Spleen (tissue), 13 donors: ENCODE measurements at places on chromosomes 12 and 14. TPM values are rescaled to one million over a fixed set of nuclear protein-coding genes. Genes with fewer than 3 reads are reported as not detected.

Gene NOS1
- 0.03 TPM for polyA plus RNA-seq

GRCh38 chr12:50353869-50354593 is 42.4 kb downstream of the FAM186A start:
- no peak for DNase-seq

GRCh38 chr14:92729634-92730358 is 18.6 kb downstream of the LGMN start:
- DNase-seq, result no peak

- peak; percentile 81 for DNase-seq
Observed at GRCh38 chr12:51951843-51952722, 584 bp downstream of the ACVR1B start.

- DNase-seq, result no peak
Observed at GRCh38 chr12:65308006-65308405, 29.5 kb downstream of the MSRB3 start.

DNA sequence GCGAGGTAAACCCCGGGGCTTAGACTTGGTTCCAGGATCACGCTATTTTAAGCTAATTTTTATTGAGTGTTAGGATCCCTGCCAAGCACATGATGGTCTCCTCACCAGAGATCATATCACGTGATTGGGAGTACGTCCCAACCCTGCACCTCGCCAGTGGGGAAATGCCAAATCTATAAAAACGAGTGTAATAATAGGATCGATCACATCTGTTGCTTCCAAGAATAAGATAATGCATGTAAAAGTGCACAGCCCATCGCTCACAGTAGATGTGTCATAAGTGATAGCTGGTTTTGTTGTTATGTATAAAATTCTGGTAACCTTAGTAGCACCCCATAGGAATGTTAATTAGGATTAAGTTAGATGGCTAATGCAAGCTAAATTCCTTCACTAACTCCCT is 581.0 kb upstream of the TMEM132C start:
- no peak for DNase-seq

DNA sequence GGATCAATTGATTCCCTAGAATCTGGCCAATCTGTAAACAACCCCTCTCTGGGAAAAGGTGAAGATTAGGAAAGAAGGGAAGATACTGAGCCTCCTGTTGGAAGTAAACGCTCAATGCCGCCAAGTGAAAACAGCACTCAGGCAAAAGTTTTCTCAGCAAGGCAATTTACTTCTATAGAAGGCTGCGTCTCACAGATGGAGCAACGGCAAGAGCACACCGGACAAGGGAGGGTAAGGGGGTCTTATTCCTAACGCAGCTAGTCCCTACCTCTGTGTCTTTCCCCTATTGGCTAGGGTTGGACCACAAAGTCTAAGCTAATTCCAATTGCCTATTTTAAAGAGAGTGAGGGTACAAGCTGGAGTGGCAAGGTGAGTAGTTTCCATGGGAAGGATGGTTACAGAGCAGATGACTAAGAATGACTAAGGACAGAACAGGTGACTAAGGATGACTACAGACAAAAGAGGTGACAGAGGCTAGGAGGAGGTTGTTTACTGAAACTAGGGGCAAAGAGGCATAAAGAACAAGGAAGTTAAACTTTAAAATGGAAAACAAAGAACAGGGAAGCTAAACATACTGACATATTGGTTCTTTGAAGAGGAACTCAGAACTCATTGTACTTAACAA is 5.6 kb upstream of the TTC9 start:
- no peak for DNase-seq

Gene CHGA
- polyA plus RNA-seq, result 0.20 TPM

DNA sequence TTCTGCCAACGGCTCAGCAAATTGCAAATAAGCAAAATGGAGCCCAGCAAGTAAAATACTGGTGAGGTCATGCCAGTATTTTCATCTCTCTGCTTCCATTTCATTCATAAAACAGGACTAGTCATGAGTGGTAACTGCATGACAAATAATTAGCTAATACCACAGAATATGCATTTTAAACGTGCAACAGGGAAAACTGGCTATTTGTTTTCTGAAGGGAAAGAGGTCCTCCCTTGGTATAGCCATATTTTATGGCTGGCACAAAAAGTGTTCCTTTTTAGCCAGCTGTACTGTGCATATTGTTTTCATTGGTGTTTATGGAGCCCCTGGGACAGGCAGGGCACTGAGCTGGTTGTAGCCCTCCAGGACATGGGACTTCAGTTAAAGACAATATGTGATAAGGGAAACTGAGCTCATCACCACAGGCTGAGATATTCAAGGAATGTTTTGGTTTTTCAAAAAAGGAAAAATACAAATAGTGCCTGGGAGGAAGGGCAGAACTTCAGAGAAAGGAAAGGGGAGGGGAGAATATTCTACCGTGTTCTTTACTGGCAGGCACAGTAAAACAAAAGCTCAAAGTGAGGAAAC is 26.1 kb upstream of the FOXN3 start:
- no peak for DNase-seq

Gene RPL10L
- polyA plus RNA-seq, result not detected

Gene GPR84
- 0.35 TPM for polyA plus RNA-seq

GRCh38 chr14:64266239-64266638 is 27.9 kb downstream of the ESR2 start:
- DNase-seq, result no peak

Gene ZCRB1
- polyA plus RNA-seq, result 36.9 TPM

GRCh38 chr12:45887544-45887943 is 102.8 kb downstream of the SCAF11 start:
- no peak for DNase-seq

- no peak for DNase-seq
Observed at GRCh38 chr12:77429426-77429825, 364.1 kb upstream of the E2F7 start.
